ENCODE measurements at places on chromosomes 1 and 21.
A peak's percentile ranks its signal among the peaks of the same experiment; 100 is the strongest.

- H3K4me3 ChIP-seq, result no peak overlapping the region
- no peaks in the 10 kb centered on the region for H3K27me3 ChIP-seq
- no peak for DNase-seq
- H3K4me1 ChIP-seq, result peaks cover under 1% of the 10 kb centered on the region
- H3K36me3 ChIP-seq, result no peaks in the 10 kb centered on the region
Observed at GRCh38 chr1:226638001-226638601, 89.5 kb downstream of the STUM start.

DNA sequence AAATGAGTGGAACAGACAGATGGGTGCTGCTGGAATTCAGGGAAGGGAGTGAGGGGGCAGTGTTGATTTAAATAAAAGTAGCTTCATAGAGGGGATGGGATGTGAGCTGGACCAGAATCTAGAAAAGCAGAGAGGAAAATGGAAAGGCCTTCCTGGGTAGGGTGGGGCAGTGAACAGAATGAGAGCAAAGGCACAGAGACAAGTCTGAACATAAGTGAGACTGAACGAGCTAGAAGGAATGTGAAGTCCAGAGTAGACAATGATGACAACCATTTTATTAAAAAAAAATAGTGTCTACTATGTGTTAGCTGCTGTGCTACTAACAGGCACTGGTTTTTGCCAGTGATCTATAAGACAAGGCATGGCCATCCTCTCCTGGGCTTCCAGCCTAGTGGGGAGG, 36.0 kb downstream of the ELK4 start:
- no peaks in the 10 kb centered on the region for H3K36me3 ChIP-seq
- no peak for DNase-seq
- no peaks in the 10 kb centered on the region for H3K27me3 ChIP-seq

DNA sequence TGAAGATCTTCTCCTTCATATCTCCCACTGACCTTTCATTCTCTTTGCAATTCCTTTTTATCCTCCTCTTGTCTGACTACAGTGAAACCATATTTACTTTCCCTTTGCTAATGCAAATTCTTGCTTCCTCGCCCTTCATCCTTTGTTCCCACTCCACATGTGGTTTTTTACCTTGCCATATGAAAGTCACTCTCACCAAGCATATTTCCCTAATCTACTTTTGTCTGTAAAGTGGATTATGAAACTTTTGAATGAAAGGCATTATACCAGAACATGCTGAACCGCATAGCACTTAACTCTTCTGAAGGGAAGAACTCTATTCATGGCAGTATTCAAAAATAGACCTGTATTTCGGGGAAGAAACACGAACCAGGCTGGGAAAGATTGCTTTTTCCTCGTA, 8.0 kb upstream of the TMPRSS15 start:
- no peak overlapping the region for H3K4me3 ChIP-seq
- no peak for DNase-seq
- H3K36me3 ChIP-seq, result no peaks in the 10 kb centered on the region

DNA sequence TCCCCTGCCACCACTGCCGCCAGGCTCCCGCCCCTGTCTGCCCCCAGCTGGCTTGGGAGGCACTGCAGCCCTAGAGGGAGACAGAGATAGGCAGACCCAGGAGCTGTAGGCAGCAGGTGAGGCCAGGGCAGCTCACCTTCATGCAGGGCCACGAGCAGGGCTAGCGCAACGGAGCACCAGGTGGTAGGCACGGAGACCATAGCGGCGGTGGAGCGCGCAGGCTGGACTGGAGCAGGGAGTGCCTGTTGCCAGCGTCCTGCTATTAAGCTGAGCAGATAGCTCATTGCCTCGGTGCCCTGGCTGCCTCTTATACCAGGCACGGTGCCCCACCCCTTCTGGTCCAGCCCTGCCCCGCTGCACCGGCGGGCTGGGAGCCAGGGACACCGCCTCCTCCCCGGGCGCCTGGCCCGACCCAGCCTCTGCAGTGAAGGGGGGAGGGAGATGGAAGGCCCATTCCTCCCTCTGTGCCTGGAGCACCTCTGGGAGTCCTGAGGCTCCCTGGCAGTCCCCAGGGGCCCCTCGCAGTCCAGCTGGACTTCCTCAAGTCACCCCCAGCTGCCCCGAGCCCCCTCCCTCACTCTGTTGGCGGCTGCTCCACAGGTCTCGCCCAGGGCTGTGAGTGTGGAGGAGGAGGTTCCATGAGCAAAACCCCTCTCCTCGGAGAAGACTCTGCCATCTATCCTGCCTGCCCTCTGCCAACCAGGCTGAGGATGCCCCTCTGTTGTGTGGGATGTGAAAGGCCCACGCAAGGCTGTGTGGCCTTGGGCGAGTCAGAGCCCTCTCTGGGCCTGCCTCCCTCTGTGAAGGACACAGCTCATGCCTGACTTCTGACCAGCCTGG, at the start of gene EDN2:
EDN2 (minus strand) TSS at position 282 of the 840 bp plus-strand sequence; CDS start at position 200, 82 bp downstream.
- no peak within 1 kb of the TSS for H3K4me3 ChIP-seq
- DNase-seq, result no peak
- peaks cover 76% of the 10 kb centered on the region for H3K4me1 ChIP-seq

- no peak overlapping the region for H3K4me3 ChIP-seq
- H3K27ac ChIP-seq, result no peak overlapping the region
- H3K4me1 ChIP-seq, result no peaks in the 10 kb centered on the region
- H3K27me3 ChIP-seq, result no peaks in the 10 kb centered on the region
Observed at GRCh38 chr1:88655685-88656299, 28.3 kb upstream of the PKN2 start.

DNA sequence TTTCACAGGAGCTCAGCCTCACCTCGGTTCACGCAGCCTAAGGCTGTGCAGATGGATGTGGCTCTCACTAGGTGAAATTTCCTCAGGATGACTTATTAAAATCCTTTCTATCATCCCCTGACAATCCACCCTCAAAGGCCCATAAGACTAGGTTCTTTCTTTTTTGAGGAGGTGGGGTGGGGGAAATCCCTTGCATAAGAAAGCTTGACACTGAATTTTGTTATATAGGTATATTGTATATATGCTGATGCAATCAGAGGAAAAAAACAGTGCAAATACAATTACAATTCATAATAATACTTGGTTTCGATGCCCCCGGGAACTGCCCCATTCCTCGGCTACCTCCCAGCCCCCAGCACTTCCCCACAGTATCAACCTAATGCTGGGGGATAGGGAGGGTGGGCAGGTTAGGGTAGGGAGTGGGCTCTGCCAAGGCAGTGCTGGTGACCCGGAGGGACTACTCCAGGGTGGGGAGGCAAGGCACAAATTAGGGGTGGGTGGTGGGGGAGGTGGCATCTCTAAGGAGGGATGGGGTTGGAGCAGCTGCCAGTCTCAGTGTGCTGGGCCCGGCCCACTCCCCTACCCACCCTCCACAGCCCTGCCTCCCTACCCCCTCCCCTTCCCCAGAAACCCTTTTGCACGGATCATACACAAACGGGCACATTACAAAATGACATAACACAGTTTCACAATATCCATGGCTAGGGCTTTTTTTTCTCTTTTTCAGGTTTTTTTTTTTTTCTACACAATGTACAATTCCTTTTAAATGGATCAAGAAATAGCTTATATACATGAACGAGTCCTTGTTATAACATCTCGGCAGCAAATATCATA, 30.9 kb downstream of the SLC27A3 start:
- no peaks in the 10 kb centered on the region for H3K36me3 ChIP-seq
- H3K4me1 ChIP-seq, result no peaks in the 10 kb centered on the region
- no peak overlapping the region for H3K4me3 ChIP-seq
- H3K27me3 ChIP-seq, result no peaks in the 10 kb centered on the region
- H3K27ac ChIP-seq, result no peak overlapping the region
- no peak for DNase-seq

DNA sequence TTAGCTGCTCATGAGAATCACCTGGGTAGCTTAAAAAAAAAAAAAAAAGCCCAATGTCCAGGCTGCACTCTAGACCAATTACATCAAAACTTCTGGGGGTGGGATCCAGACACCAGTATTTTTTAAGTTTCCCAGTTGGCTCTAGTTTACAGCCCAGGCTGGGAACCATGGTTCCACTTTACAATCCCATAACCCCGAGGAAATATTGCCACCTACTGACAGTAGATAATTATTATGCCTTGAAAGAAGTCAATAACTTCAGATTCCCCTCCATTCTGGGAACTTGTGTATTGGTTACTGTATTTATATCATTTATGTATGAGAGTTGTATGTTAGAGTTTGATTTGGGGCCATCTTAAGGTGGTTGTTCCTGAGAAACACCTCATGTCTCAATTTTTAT, 100.2 kb downstream of the SPATA46 start:
- no peak overlapping the region for H3K4me3 ChIP-seq
- no peaks in the 10 kb centered on the region for H3K4me1 ChIP-seq
- no peaks in the 10 kb centered on the region for H3K36me3 ChIP-seq
- peak; percentile 52 for DNase-seq
- H3K27ac ChIP-seq, result no peak overlapping the region
